ENCODE measurements at places on chromosomes 13 and 19. TPM values are rescaled to one million over a fixed set of nuclear protein-coding genes. Genes with fewer than 3 reads are reported as not detected.

The PSG11 gene
- not detected for total RNA-seq

The TEX26 gene
- not detected for total RNA-seq

The POU2F2 gene
- 19.9 TPM for total RNA-seq

The LIM2 gene
- not detected for total RNA-seq

The ZNF560 gene
- total RNA-seq = not detected

Measured in CD4-positive, alpha-beta T cell (primary cell).